ENCODE measurements at places on chromosomes 7 and 10.

DNA sequence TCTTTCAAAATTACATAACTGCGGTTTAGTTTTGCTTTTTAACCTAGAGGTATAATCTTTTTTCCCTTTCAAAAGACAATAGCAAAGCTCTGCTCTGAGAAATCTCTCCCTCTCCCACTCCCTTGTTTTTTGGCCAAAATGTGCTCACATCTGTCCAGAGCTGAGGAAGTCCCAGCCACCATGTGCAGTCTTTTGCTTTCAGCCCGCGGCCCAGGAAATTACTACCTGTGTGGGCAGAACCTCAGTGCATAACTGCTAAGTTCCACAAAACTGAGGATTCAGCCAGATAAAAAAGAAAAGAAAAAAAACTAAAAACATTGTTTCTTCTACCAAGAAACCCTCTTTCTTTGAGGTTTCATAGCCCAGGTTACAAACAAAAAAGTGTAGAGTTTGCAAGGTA lies 115.0 kb upstream of the HGF start:
- DNase-seq, result no peak

DNA sequence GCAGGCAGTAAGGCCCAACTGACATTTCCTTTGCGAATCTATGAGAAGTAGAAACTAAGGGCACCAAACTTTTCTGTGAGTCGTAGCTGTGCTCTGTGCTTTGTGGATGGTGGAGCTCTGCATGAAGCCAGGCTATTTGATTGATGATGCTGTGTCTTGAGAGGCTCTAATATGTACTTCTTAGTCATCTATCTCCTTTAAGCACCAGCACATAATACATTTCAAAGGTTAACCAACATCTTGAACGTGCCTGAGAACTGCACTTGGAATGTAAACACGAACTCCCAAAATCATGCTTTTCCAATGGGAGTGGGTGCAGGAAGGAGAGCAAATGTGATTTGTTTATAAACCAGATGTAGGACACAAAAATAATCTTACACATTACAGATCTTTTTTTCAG lies 411.6 kb downstream of the PARD3 start:
- DNase-seq, result no peak

GRCh38 chr10:133034092-133034491 lies 53.6 kb upstream of the ADGRA1 start:
- no peak for DNase-seq

DNA sequence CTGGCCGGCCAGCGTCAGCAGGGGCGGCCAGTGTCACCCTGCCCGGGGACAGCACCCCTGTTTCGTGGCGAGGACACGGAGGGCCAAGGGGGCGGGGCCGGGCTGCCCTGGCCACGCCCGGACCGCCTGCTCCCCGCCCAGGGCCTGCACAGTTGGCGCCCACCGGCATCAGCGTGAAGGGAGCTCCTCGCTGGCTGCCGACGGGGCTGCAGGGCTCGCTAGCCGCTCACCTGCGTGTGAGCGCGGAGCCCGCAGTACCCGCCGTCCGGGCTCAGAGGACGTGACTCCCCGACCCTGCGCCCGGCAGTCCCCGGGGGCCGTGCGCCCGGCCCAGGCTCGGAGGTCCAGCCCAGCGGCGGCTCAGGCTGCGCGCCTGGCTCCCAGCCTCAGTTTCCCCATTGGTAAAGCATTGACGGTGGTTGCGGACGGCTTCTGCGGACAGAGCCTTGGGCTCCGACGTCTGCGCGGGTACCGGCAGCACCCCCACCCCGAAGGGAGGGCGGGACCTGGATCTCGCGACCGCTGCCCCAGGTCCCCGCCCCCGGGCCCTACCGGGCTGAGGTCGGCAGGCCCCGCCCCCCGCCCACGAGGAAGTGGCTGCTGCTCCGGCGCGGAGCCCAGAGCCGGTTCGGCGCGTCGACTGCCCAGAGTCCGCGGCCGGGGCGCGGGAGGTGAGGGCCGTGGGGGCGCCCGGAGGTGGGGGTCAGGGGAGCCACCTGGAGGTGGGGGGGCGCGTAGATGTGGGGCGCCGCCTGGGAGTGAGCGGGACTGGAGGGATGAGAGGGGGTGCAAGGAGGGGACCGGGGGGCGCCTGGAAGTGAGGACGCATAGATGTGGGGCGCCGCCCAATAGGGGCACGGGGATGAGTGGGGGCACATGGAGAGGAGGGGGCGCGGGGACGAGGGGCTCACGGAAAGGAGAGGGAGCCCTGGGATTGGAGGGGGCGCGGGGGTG lies at the start of gene ARPC1B:
ARPC1B (plus strand) TSS at position 620 of the 954 bp plus-strand sequence. CDS start 10,985 bp downstream, outside the sequence.
- no peak for DNase-seq

GRCh38 chr7:139671967-139672366 lies 105.8 kb downstream of the HIPK2 start:
- DNase-seq, result no peak

DNA sequence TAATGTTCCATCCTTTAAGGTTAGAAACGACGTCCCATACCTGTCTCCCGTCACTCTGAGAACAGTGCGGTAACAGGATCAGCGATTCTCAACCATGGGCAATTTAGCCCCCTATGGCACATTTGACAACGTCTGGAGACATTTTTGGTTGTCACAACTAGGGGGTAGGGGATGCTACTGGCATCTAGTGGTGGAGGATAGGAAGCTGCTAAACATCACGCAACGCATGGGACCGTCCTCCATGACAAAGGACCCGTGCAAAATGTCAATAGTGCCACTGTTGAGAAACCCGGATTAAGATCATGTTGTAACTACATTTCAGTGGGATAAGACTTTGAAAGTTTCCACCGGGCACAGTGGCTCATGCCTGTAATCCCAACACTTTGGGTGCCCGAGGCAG lies 5.0 kb upstream of the PAXIP1 start:
- no peak for DNase-seq

DNA sequence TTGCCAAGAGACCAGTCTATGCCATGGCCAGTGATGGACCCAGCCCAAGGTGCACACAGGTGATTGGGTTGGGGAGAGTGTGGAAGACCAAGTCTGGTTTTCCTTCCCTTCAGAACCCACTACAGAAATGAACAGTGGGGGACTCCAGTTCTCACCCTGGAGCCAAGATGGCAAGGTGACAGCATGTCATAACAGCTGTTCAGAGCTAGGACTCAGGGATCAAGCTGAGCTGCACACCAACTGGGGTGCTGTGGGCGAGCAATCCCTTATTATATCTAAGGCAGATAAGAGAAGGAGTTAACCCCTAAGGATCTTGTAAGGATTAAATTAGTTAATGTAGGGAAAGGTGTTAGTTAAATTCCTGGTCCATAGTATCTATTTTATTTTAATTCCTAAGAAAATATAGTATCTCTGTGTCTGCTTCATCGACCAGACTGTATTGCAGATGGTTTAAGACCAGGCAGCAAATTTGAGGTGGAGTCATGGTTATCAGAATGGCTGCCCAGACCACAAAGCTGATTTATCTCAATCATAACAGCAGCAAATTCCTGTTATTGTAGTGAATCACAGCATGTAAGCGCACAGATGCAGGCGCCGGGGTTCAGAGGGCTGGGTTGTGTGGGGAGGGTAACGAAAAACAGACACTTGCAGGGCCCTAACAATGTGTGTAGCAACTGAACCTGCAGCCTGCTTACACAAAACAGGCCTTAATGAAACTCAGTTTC lies 208.7 kb upstream of the ZNF32 start:
- no peak for DNase-seq

DNA sequence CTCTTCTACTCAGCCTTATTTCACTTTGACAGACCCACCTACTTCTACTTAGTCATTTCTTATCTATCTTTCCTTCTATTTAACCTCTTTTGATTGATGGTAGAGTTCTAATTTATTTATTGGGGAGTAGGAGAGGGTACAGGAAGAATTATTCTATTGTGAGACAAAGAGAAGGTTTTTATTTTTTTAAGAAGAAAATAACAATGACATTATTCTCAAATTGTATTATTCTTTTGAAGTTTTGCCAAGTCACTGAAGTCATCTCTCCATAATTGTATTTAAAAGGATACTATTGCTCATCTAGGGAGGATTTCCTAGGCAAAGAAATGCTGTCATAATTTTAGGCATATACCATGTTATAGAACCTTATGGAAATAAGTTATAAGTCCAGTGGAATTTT lies 52.7 kb downstream of the ITGB8 start:
- DNase-seq, result no peak

DNA sequence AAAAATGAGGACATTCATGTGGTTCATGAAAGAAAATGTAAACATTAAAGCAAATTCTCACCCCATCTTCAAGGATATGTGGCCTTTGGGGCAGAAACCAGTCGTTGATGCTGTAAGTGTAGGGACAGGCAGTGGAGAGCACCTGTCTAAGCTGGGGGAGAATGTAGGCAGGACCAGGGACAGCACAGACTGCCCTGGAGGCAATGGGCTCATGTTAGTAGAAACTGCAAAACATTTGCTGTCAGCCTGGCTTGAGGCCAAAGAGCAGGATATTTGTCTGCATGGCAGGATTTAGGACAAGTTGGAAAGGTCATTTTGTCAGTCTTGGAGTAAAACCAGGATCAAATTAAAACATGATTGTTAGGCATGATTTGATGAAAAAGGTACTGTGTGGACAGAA lies 211.6 kb upstream of the AGK start:
- no peak for DNase-seq

GRCh38 chr7:12303495-12303894 lies 92.4 kb downstream of the TMEM106B start:
- DNase-seq, result no peak

DNA sequence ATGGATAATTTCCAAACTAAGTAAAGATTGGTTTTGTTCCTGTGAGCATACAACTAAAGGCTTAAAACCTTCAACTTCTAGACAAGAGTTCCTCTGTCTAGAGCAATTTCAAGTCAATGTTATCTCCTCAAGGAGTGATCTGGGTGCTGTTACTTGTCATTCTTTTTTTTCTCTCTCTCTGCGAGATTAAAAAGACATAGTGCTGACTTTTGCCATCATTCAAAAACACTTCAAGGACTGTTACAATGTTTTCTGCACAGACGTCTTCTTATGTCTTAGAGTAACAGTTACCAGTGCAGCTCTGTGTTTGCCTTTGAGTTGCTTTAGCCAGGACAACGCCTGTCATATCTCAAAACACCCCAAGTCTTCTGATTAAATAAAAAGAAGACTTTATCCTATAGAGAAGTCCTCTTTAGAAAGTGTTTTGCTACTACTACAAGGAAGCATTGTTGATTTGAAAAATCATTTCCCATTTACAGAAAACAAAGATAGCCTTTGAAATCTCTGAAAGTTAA lies 263.5 kb upstream of the FERD3L start:
- no peak for DNase-seq

- DNase-seq, result no peak
These were observed 29.4 kb upstream of the MBL2 start for GRCh38 chr10:52801947-52802346.

DNA sequence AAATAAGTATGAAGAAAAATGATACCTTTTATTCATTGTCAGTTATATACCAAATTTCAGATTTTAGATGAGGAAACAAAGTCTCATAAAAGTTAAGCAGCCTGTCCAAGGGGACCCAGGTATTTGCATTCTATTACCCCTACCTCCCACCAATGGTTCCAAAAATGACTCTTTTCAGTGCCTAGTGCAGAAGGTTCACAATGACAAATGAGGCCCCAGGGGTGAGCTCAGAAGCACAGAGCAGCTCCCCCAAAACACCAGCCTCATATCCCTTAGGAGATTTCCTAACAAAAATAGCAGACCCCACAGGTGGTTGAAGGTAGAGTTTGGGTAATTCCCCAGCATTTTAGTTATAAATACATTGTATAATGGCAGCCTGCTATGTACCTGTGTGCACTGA lies 168.6 kb downstream of the REEP3 start:
- DNase-seq, result no peak

GRCh38 chr7:45689011-45689796 lies 115.0 kb downstream of the ADCY1 start:
- no peak for DNase-seq

GRCh38 chr10:96502561-96503282 lies 11.0 kb downstream of the TLL2 start:
- DNase-seq, result no peak

DNA sequence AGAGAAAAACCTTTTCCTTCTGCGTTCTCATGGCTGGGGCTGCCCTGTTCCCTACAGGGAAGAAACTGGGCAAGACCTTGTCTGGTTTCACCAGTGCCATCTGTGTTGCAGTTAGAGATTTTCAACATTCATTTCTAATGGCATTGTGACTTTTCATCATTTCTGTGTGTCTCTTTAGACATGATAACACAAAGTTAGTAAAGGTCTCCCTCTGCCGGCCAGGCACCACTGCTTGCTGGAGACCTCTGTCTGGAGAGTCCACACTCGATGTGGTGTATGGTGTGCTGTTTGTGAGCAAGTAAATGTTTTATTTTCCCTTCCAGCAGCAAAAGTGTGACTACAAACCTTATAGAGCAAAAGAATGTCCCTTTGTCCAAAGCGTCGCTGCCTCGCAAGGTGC lies 213.5 kb downstream of the PAXIP1 start:
- DNase-seq, result no peak

DNA sequence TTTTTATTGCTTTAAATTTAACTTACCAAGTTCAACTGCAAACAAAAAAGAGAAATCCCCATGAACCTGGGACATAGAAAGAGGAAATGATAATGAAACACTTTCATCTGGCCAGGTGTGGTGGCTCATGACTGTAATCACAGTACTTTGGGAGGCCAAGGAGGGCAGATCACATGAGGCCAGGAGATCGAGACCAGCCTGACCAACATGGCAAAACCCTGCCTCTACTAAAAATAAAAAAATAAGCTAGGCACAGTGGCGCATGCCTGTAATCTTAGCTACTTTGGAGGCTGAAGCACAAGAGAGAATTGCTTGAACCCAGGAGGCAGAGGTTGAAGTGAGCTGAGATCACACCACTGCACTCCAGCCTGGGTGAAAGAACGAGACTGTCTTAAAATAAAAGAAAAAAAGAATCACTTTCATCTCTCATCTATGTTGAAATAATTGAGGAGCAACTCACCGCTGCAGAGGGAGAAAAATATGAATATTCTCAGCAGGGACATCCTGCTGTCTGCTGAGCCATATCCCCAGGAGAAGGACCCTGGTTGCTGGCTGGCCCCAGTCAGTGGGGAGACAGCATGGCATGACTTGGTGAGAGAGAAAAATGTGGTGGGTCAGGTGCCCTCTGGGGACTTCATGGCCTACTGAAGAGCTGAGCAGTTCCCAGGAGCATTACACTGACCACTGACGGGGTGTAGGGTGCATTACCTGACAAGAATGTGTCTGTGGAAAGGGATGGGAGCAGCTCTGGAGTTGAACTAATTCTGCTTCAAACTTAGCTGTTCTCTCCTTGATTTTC lies 22.8 kb upstream of the TARP start:
- DNase-seq, result no peak

DNA sequence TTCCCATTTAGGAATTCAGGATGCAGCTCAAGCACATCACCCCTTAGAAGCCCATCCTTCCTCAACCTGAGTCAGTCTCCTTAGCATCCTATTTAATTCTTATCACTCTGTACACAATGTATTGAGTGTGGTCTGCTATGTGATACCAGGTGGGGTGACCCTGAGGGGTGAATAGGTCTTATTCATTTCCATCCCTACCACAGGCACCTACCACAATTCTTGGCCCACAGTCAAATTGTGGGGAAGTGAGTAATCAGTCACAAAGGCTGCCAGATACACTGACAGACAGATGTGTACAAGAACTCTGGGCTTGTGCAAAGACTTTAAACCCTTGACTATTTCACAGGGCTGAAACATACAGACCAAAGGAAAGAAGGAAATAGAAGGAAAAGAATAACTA lies 560.5 kb downstream of the PARD3 start:
- DNase-seq, result no peak

All from left kidney (tissue), 8 donors.